ENCODE measurements at places on chromosomes 11 and 22.

GRCh38 chr11:128226106-128226716 is 361.1 kb downstream of the ETS1 start:
- DNase-seq: peak; percentile 52

- DNase-seq: no peak
These were observed 37.8 kb upstream of the SORL1 start for GRCh38 chr11:121414141-121414913.

DNA sequence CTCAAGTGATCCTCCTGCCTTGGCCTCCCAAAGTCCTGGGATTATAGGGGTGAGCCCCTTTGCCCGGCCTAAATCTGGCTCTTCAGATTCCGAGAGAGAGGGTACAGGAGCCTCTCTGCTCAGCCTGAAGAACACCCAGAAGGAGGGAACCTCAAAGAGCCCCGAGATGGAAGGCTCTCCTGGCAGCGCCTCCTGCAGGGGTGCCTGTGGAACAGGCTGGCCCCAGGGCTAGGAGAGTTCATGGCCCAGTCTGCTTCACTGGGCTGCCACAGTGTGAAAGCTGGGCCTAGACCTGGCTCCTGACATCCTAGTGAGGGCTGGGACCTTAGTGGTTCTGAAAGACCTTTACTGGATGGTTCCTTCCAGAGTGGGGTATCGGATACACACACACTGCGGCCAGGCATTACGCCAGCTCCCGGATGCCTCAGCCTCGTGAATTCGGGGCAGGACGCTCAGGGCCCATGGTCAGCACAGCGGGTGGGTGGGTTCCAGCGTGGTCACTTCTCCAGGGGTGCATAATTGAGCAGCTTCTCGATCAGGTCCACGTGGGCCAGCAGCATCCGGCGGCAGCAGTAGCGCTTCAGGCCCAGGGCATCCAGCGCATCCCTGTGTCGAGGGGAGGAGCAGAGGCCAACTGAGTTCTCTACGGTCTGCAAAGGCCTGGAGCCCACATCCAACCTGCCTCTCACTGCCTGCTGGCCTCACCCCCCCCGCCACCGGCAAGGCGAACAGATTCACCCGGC is 2.3 kb downstream of the POLR2L start:
- DNase-seq: no peak

DNA sequence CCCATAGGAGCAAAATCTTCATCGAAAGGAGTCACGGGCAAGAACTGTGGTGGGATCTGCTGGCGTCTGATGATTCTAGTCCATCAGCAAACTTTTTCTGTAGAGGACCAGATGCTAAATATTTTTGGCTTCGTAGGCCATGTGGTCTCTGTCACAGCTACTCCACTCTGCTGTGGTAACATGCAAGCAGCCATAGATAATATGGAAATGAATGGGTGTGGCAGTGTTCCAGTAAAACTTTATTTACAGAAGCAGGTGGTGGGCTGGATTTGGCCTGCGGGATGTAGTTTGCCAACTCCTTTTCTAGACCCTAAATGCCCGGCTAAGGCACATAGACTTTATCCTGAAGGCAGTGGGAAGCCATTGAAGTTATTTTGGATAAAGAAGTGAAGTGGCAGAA is 32.9 kb downstream of the BMAL1 start:
- no peak for DNase-seq

GRCh38 chr11:93000511-93001476 is 31.3 kb downstream of the MTNR1B start:
- DNase-seq: no peak

- no peak for DNase-seq
These were observed 26.0 kb upstream of the CYP2D6 start for GRCh38 chr22:42156598-42156997.

GRCh38 chr11:15616130-15617105 is 501.7 kb downstream of the INSC start:
- DNase-seq: no peak

GRCh38 chr11:12239804-12240371 is 129.5 kb downstream of the MICAL2 start:
- DNase-seq: no peak

- DNase-seq: no peak
These were observed 145.0 kb upstream of the THY1 start for GRCh38 chr11:119567688-119568582.

- DNase-seq: peak; percentile 18
These were observed 680.9 kb upstream of the ANO5 start for GRCh38 chr11:21511835-21512440.

DNA sequence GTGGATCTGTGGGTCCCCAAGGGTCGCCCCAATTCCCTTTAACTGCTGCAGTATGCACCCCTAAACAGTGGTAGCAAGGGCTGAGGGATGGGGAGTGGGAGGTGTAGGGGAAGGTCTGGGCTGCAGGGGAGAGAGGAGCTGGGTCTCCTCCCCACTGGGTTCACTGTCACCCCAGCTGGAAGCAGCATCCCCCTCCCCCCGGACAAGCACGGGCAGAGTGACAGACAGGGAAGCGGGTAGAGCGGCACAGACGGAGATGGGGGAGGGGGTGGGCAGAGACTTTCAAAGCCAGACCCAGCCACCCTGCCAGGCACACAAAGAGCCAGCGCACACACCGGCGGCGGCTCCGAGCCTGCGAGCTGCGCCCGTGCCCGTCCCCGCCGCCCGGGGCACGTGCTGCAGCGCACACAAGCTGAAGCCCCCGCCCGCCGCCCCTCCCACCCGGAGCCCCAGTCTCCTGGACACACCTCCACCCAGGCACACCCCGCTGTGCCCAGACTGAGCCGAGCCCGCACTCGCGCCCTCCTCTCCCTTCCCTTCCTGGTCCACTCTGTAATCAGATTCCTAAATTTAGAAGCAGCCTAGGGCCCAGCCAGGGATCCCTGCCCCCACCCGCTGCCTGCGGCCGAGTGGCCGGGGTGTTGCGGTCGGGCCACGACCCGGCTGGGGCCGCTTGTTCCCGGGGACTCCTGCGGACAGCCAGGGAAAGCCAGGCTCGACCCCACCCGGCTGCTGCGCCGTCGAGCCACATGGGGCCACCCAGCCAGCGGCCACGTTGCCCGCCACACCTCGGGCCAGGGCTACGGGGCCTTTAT is 935 bp upstream of the RCOR2 start:
- DNase-seq: no peak

DNA sequence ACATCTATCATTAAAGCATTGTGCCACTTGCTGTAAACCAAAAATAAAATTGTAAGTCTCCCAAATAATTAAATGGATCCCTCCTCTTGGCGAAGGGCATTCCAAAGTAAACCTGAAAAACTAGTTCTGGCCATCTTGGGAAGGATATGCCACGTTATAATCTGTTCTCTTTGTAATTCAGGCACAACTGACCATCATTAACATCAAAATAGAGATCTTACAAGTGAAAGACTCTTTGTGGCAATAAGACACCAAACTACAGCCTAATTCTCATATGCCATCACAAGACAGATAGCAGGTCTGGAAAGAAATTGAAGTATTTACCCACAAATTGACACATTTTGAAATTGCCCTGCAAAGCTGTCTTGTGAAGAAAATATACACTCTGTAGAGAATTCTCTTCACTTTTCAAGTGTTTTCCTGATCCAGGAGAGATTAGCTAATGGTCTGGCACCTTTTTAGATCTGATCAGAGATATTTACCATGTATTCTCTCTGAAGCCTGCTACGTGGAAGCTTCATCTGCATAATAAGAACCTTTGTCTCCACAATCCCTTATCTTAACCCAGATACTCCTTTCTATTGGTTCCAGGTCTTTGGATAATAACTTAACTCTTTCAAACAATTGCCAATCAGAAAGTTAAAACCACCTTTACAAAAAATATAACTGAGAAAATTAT is 630.4 kb upstream of the CCDC179 start:
- no peak for DNase-seq

- DNase-seq: no peak
These were observed 40.7 kb upstream of the POU2AF1 start for GRCh38 chr11:111419641-111420327.

- no peak for DNase-seq
These were observed 39.3 kb downstream of the RTN3 start for GRCh38 chr11:63720611-63721010.

DNA sequence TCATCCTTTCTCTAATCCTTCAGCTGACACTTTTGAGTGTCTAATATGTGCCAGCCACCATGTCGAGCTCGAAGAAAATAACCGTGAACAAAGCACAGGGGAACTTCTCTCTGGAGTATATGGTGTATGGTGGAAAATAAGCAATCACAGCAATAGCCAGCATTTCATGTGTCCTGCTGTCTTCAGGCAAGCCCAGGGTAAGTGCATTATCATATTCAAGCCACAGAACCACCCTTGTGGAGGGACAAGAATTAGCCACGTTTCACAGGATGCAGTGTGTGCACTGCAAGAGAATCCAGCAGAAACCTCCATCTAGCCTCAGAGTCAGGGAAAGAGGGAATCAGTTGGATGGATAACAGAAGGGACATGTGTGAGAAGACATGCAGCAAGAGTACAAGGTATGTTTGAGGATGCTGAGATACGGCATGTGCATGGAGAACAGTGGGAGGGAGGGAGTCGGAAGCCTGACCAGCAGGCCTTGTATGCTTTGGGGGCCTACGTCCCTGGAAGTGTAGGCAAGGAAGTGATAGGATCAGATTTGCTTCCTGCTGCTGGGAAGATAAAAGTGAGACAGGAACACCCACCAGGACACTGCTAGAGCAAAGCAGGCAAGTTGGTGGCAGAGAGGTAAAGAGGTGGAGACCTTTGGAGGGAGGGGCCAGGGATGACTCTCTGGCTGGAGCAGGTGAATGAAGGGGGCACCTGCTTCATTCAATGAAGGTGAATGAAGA is 14.7 kb upstream of the GNAZ start:
- DNase-seq: no peak

- no peak for DNase-seq
These were observed 92.6 kb downstream of the SWAP70 start for GRCh38 chr11:9756461-9756860.

DNA sequence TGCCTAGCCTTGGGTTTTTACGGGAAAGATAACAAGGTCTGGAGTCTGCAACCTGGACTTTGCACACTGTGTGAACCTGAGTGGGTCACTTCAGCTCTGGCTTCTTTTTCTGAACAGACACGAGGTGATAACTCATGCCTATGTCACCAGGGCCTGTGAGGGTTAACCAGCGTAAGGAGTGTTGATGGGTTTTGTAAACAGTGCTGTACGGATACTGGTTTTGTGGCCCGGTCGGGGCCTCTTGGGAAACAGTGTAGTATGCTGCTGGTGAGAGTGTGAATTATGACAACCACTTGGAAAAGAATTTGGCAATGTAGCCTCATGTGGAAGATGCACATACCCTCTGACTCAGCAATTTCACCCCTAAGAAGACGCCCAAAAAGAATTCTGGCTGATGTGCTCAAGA is 266.8 kb downstream of the MN1 start:
- DNase-seq: no peak

GRCh38 chr11:68099474-68100405 is 21.4 kb downstream of the CHKA start:
- DNase-seq: no peak

GRCh38 chr11:58186938-58187337 is 1.9 kb upstream of the OR9Q2 start:
- no peak for DNase-seq

DNA sequence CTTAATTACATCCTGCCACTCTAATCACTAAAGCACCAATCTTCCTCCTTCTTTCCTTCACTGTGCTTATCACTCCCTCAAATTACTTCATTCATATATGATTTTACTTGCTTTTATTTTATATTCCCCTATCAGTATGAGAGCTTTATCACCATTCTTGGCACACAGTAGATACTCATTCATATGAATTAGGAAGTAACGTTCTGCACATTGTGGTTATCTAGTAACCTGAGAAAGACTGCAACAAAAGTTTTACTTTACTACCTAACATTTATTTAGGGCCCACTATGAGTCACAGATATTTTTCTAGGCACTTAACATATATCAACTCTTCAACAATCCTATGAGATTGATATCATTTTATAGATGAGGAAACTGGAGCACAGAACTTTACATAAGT is 1559.9 kb upstream of the TENM4 start:
- no peak for DNase-seq

DNA sequence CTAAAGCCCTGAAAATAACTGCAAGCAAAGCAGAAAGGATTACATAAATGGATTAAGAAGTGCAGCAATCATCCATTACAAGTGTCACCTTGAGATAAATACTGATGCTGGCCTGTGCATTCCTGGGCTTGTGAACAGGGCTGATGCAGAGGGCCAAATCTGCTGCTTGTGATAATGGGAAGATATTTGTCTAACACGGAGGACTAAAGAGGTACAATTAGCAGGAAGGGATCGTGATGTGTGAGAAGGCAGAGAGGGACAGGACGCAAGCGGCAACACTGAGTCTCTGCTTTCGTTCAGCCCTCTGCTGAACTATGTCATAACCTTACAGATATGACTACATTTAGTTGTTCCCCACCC is 107.7 kb upstream of the DDI1 start:
- no peak for DNase-seq

DNA sequence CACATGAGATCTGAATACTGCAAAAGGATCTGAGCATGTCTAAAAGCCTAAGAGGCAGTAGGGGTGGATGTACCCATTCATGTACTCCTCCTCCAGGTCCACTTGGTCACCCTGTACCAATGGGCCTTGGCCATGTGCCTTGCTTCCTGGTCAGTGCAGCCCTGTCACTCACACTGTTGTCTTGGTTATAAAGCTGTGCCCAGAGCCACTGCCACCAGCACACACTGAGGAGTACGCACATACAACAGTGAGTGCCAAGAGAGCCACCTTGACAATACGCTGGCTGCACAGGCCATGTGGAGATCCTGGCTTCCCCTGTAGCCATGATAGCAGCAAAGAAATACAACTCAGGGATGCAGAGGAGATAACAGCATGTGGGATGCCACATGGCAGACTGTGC is 96.4 kb upstream of the LDLRAD3 start:
- DNase-seq: no peak

DNA sequence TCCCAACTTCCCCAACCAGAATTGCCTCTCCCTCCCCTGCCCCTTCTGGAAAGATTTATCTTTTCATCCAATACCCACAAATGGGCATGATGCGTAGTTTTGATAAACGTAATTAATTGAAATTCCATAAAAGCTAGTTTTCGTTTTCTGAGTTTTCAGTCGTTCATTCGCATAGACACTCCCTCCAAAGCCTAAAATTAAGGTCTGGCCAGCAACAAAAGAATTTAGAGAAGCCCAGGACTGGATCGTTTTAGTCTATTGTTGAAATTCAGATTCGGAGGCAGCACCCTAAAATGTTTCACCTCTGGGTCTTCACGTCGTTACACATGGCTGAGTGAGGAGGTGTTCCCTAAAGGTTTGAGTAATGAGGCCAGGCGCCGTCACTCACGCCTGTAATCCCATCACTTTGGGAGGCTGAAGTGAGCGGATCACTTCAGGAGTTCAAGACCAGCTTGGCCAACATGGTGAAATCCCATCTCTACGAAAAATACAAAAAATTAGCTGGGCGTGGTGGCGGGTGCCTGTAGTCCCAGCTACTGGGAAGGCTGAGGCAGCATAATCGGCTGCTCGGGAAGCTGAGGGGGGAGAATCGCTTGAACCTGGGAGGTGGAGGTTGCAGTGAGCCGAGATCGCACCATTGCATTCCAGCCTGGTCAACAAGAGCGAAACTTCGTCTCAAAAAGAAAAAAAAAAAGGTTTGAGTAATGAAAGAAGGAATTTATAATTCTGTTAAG is 589 bp upstream of the NDUFC2 start:
- no peak for DNase-seq

GRCh38 chr11:47010179-47010578 is 73.6 kb downstream of the CSTPP1 start:
- DNase-seq: no peak

Data from stimulated activated CD4-positive, alpha-beta T cell treated with anti-CD3 and anti-CD28 coated beads, TNF-alpha, amount 100 ng/mL, for 48 hours (primary cell).